MCF 10A (cell line): ENCODE measurements at places on chromosomes 16 and 17. TPM values are rescaled to one million over a fixed set of nuclear protein-coding genes. Genes with fewer than 3 reads are reported as not detected.

TTYH2 gene
- 0.12 and 0.66 TPM in 2 replicates for total RNA-seq

RAB11FIP3 gene
- total RNA-seq, result 37.5 and 40.6 TPM in 2 replicates

DGKE gene
- 16.5 and 23.9 TPM in 2 replicates for total RNA-seq

HCRT gene
- total RNA-seq, result not detected in 2 replicates

LRRC37A gene
- 1.7 and 1.8 TPM in 2 replicates for total RNA-seq

SAP30BP gene
- 108 and 123 TPM in 2 replicates for total RNA-seq

ARHGDIG gene
- total RNA-seq, result not detected in 2 replicates

C16orf92 gene
- total RNA-seq, result not detected in 2 replicates

ZP2 gene
- total RNA-seq, result not detected in 2 replicates

PRSS33 gene
- not detected in 2 replicates for total RNA-seq

TBKBP1 gene
- 0.40 and 1.5 TPM in 2 replicates for total RNA-seq

KRT27 gene
- total RNA-seq, result not detected in 2 replicates

NPIPA5 gene
- total RNA-seq, result 22.2 and 26.0 TPM in 2 replicates

DPEP1 gene
- total RNA-seq, result 0.29 and 0.82 TPM in 2 replicates

FMNL1 gene
- 28.1 and 35.8 TPM in 2 replicates for total RNA-seq

TBX6 gene
- total RNA-seq, result 0.16 and 0.47 TPM in 2 replicates

KRTAP9-2 gene
- total RNA-seq, result not detected in 2 replicates

ZC3H7A gene
- 66.9 and 74.1 TPM in 2 replicates for total RNA-seq

KRT40 gene
- total RNA-seq, result not detected in 2 replicates

ARL5C gene
- total RNA-seq, result not detected in 2 replicates

PSME3 gene
- 220 and 232 TPM in 2 replicates for total RNA-seq

TNFRSF12A gene
- total RNA-seq, result 436 and 641 TPM in 2 replicates

C17orf67 gene
- total RNA-seq, result 3.3 and 3.5 TPM in 2 replicates

SOX9 gene
- 2.6 and 4.5 TPM in 2 replicates for total RNA-seq

PRR29 gene
- total RNA-seq, result not detected in 2 replicates

RFFL gene
- total RNA-seq, result 22.0 and 22.6 TPM in 2 replicates

SEPTIN1 gene
- 1.3 and 1.7 TPM in 2 replicates for total RNA-seq

OR3A3 gene
- not detected in 2 replicates for total RNA-seq

SECTM1 gene
- 7.5 and 13.4 TPM in 2 replicates for total RNA-seq

LYRM9 gene
- total RNA-seq, result 6.4 and 7.4 TPM in 2 replicates

C1QTNF1 gene
- 3.0 and 3.3 TPM in 2 replicates for total RNA-seq

CPHXL2 gene
- total RNA-seq, result not detected in 2 replicates

IST1 gene
- 127 TPM in 2 replicates for total RNA-seq

TIGD7 gene
- 3.4 and 5.5 TPM in 2 replicates for total RNA-seq

ACSM2A gene
- total RNA-seq, result not detected in 2 replicates

ACSM3 gene
- total RNA-seq, result 2.0 and 2.3 TPM in 2 replicates

C16orf74 gene
- total RNA-seq, result 62.6 and 68.5 TPM in 2 replicates

FBXW10B gene
- total RNA-seq, result 3.4 and 5.3 TPM in 2 replicates

NPIPA1 gene
- total RNA-seq, result 212 and 215 TPM in 2 replicates

AGRP gene
- total RNA-seq, result not detected in 2 replicates

NPW gene
- 4.9 and 7.7 TPM in 2 replicates for total RNA-seq

KCTD5 gene
- total RNA-seq, result 49.4 and 51.6 TPM in 2 replicates

KRT10 gene
- total RNA-seq, result 95.5 and 116 TPM in 2 replicates

CLEC10A gene
- total RNA-seq, result not detected in 2 replicates

AIPL1 gene
- not detected in 2 replicates for total RNA-seq
